ENCODE measurements at places on chromosomes 3 and 15. TPM values are rescaled to one million over a fixed set of nuclear protein-coding genes. Genes with fewer than 3 reads are reported as not detected.

Gene CACNA2D3
- 23.0 TPM for total RNA-seq

Gene MST1
- total RNA-seq: 1.8 TPM

Gene MUC4
- not detected for total RNA-seq

Gene SAMMSON
- not detected for total RNA-seq

Gene CHRM5
- total RNA-seq: not detected

Gene CACNA1D
- 0.75 TPM for total RNA-seq

Gene PDZRN3
- 163 TPM for total RNA-seq

- no peak for DNase-seq
Measured at GRCh38 chr15:70575231-70576226, 187.8 kb downstream of the UACA start.

DNA sequence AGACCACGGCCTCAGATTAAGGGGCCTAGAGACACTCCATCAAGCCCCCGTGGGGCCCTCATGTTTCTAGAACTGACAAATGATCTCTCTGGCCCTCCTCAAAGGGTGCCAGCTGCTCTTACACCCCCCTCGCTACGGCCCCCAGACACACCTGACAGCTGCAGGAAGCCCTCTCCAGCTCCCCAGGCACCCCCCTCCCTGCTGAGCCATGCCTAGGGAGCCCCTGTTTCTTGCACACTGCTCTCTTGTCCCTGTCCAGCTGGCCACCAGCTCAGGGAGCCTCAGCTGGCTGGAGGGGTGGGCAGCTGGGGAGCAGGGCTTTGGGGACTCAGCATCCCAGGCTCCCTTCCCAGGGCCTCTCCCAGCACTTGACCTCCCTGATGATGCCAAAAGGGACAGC lies 14.8 kb downstream of the TNK2 start:
- no peak for DNase-seq

DNA sequence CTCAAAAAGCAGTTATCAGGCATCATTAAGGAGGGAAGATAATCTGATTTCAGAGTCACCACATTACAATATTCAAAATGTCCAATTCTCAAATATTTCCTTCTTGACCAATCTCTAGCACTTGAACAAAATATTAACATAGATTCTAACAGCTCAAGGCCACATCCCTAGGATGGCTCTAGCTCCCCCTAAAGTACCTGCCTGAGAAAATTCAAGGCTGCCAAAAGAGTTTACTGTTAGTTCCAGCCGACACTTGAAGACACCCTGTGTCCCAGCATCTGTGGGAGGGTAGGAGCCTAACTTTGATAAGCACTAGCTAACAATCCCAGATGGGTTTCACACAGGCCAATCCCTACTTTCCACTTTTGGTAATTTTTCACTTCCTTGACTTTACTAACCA lies 10.4 kb downstream of the NSMCE3 start:
- DNase-seq: no peak

- DNase-seq: no peak
Measured at GRCh38 chr3:901953-902778, 190.7 kb upstream of the CNTN6 start.

DNA sequence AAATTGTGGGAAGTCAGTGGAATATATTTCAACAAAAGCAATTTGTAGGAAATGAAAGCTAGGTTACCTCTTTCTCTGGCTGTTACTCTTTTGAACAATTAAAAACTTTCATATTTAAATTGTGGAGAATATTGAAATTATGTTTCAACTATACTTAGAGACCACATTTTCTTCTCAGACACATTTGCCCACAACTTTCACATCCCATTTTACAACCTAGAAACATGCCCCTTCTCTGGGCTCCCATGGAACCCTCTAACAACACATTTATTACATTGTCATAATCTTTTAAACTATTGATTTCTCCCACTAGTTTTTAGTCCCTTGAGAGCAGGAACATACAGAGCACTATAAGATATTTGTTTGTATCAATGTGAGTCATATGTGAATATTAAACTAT lies 211.7 kb upstream of the TTC14 start:
- DNase-seq: no peak

GRCh38 chr3:101379658-101380376 lies 59.4 kb upstream of the IMPG2 start:
- no peak for DNase-seq

DNA sequence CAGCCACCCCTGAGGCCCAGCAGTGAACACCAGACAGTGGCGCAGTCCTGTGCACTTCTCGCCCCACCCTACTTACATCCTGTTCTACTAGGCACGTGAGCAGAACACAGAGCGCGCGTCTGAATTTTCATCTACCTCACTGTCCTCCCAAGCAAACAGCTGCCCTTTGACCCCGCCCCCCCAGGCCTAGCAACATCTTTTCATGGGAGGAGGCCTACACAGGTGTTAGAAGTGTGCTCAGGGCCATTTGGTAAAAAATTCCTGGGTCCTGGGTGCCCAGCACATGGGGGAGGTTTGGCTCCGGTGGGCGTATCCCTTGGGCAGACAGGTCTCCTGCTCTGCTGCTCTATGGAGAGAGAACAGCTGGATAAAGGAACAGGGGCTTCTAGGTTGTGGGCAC lies 95.0 kb downstream of the MYLK start:
- DNase-seq: no peak

DNA sequence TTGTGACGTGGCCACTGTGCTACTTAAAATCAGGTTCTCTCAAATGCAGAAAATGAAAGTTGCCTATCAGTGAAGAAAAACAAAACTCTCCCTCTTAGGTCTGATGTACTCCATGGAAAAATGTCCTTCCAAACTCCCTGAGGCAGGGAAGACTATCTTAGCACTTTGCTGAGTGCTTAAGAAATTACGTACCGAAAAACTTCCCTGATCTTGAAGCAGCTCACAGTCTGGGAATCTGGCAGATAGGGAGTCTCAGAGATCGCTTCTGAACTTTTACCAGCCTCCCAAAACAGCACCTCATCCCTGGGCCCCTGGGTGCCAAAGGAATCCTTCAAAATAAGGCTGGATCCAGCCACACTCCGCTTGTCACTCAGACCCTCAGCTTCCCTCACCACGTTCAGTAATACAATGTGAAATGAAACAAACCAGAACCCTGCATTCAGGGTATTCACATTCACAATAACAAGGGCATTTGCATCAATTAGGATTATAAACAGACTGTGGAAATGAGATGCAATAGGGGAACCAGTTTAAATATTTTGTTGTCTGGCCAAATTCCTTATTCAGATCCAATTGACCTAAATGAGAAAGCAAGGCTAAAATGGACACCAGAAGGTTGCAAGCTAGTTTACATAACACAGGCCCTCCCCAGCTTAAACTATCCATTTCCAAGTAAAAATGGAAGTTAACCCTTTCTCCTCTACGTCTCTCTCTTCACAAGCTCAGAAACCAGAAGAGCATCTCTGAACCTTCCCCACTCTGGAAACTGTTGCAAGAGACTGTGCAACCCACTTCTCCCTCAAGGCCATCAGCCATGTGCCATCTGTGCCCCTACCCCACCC lies 20.9 kb downstream of the OSBPL10 start:
- no peak for DNase-seq

DNA sequence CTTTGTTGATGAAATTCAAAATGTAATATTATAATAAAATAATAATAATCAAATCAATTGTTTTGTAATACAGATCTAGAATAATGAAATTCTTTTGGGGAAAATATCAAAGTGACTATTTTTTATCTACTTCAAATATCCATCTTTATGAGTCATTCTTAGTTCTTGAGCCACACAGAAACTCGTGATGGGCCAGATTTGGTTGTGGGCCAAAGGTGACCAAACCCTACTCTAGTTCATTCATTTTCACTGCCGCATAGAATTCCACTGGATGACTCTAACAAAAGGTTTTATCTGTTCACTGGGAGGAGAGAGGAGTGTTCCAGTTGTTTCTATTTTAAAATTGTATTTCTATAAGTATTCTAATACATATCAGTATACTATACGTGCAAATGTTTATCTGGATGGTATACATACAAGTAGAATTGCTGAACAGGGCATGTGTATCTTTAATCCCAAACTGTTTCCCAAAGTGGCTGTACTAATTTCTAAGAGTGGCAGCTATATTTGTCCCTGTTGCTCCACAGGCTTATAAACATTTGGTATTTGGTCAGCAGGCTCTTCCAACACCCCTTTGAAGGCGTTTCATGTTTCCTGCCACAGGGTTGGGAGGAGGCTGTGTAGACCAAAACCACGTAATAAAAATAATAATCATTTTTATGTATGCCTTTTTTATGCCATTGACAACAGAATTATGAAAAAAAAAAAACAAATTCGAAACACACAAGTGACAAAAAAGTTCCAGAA lies 7.3 kb upstream of the RTP3 start:
- DNase-seq: no peak

GRCh38 chr15:63362196-63362595 lies 19.4 kb downstream of the CA12 start:
- peak; percentile 68 for DNase-seq

GRCh38 chr15:59339252-59339672 lies 33.4 kb downstream of the MYO1E start:
- DNase-seq: no peak
